ENCODE measurements at places on chromosomes 3 and 15.
A peak's percentile ranks its signal among the peaks of the same experiment; 100 is the strongest.

DNA sequence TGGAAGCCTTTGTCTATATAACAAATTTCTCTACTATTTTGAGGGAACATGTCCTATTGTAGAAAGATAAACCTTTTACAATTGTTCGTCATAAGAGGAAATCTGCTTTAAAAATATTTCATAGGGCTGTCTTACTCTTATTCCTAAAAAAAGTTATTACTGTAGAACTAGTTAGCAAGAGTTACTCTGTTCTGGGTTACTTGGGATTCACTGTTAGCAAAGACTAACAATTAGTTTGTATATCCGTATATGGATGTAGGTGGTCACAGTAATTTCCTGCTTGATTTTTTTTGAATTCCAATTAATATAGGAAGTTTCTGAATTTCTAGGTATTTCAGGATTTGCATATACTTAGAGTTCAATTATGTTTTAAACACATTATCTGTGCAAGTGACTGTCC is 413.5 kb downstream of the RBMS3 start:
- DNase-seq: no peak

- no peak for DNase-seq
Observed at GRCh38 chr3:24128199-24129005, 183.3 kb downstream of the NR1D2 start.

- no peak for DNase-seq
Observed at GRCh38 chr3:47318916-47319315, 36.2 kb downstream of the KLHL18 start.

GRCh38 chr15:78680431-78681075 is 39.5 kb upstream of the CHRNB4 start:
- DNase-seq: no peak

DNA sequence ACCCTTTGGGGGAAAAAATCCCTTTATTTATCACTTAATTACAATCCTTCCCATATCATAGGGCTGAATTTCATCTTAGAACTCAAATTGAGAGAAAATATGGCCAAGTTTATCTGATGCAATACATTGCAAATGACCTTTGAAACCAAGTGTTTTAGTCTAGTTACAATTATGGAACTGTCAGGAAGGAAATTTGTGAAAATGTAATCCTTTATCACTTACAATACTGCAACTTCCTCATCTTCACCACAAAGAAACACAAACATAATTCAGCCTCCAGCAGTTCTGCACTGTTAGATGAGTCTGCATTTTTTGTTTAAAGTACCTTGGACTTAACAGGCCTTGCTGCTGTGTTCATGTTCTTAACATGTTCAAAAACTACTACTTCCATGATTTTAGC is 4.6 kb downstream of the CCPG1 start:
- peak; percentile 77 for DNase-seq

DNA sequence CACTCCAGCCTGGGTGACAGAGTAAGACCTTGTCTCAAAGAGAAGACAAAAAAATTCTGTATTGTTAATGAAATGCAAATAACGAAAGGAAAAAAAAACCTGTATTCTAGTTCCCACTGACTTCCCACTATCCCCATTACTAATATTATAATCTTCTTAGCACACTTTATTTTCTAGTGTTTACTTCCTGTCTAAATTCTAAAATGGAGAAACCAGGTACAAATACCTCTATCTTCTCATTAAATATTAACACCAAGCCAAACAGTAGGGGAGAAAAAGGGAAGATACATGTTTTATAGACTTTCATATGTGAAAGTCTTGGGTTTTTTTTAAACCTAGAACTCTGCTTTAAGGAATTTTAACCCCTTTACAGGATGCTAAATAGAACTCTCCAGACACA is 55.3 kb upstream of the PLXND1 start:
- DNase-seq: no peak

- no peak for DNase-seq
Observed at GRCh38 chr3:53836084-53836872, 9.9 kb downstream of the CHDH start.

- DNase-seq: peak; percentile 33
Observed at GRCh38 chr3:79019137-79019923, 748.5 kb downstream of the ROBO1 start.

DNA sequence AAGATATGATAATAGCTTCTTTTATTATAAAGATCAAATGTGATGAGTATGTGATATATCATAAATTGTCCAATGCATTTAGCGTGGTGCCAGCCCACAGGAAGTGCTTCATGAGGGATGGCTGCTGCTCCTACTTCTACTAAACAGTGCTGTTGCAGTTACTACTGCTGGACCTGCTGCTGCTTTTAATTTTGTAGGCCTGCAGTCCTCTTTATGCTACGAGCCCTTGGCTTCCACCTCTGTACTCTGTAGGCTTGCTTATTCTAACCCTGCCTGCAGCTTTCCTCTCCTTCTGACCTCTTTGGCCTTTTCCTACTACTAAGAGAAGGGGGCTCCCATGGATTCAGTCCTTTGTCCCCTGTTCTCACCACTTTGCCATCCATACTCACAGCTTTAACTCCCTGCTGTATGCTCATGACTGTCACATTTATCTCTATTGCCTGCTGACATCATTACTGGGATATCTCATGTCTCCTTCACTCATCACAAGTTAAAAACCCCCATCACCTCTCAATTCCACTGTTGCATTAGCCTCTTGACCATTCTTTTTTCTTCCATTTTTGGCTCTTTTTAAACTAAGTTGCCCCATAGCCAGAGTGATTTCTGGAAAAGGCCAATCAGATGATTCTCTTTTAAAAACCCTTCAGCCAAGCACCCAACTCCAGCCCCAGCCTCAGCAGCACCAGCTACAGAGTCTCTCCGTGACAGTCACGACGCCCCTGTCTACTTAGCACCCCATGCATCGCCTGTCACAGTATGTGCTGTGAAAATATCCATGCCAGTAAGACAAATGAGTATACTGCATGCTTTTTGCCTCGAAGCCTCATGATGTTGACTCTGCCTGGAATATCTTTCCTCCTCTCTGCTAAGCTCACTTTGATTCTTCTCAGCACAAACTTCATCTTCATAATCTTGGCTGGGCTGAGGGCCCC is 56.3 kb downstream of the PLCL2 start:
- DNase-seq: no peak

All from NCI-H460 (cell line).